ENCODE measurements at places on chromosomes 4 and X.

DNA sequence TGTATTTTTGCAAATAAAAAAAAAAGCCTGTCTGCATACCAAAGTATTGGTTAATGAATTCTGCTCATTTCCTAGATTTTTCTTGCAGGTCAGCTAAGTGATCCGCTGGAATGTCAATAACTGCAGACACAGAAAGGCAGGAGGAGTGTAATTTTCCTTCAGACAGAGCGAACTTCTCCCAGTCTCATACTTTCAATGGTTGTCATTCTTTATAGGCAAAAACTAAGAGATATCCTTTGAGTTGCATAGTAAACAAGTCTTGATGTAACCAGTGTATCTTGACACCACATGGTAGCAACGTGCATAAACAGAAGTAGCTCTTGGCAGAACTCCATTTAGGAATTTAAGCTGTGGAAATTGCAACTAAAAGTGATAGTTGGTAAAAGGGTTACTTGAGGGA lies 8.2 kb downstream of the CAPN6 start:
- DNase-seq, result no peak
- no peak overlapping the region for H3K4me3 ChIP-seq
- H3K27ac ChIP-seq, result no peak overlapping the region
- H3K36me3 ChIP-seq, result no peaks in the 10 kb centered on the region
- H3K4me1 ChIP-seq, result no peaks in the 10 kb centered on the region
- H3K27me3 ChIP-seq, result no peaks in the 10 kb centered on the region

- H3K4me1 ChIP-seq, result peaks cover 25% of the 10 kb centered on the region
- H3K27ac ChIP-seq, result no peak overlapping the region
- no peak for DNase-seq
- H3K27me3 ChIP-seq, result no peaks in the 10 kb centered on the region
- no peak overlapping the region for H3K4me3 ChIP-seq
Observed at GRCh38 chr4:54912155-54912554, 213.2 kb downstream of the KDR start.

DNA sequence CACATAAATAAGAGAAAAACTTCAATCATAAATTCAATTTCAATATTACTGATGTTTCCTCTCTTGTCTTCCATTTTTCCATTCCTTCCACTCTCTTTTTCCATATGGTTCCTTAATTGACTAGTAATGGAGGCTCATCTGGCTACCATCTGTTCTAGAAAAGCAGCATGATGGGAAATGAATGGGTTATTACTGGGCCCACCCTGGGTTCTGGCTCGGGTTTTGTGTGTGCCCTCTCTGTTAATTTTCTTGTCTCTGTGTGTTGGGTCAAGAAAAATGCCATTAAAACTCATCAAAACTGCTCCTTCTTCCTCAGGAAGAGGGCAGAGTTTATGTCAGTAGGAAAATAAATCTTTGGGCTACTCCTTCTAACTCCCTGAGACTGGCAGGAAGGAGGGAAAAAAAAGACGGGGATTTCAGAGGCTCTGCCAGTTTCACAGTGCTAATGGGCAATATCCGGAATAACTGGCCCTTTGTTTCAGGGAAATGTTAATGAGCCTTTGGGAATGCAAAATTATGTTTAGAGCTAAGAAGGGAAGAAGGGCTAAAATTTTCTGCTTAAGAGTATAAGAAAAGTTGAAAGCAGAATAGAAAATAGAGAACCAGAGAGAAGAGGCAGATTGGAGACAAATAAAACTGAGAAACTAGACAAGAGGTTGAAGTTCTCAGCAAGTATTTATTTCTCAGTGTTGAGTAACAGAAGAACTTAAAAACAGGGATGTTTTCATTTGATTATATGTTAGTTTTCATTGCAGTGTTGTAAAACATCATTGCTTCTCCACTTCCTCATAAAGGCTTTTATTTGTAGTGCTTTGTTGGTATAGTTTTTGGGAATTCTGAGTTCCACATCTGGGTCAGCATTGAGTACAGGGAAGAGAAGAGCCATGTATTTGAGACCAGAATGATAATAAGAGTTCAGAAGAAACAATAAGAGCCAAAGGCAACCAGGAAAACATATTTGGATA lies 19.7 kb downstream of the GABRB1 start:
- H3K36me3 ChIP-seq, result no peaks in the 10 kb centered on the region
- H3K27ac ChIP-seq, result no peak overlapping the region
- no peak overlapping the region for H3K4me3 ChIP-seq
- no peaks in the 10 kb centered on the region for H3K27me3 ChIP-seq
- no peak for DNase-seq
- no peaks in the 10 kb centered on the region for H3K4me1 ChIP-seq

- H3K27ac ChIP-seq, result peak overlapping the region; percentile 68
- no peaks in the 10 kb centered on the region for H3K36me3 ChIP-seq
- no peaks in the 10 kb centered on the region for H3K27me3 ChIP-seq
- DNase-seq, result no peak
- H3K4me1 ChIP-seq, result peaks cover 10% of the 10 kb centered on the region
Observed at GRCh38 chr4:56799161-56799759, 22.2 kb downstream of the SPINK2 start.

DNA sequence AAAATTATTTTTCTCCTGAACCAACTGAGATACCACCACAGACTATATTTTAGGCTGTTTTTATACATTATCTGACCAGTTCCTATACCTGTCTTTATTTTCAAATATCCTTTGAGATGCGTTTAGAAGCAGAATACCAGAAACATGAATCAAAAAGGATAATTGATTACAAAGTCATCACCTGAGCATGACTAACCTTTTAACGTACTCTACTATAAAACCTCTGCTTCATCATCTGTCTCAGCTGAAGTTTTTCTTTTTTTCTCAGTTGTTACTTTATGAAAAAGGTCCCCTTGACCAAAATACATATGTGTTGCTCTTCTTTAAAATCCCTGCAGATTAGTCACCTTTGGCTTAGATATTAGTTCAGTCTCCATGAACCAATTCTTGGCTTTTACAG lies 109.8 kb downstream of the AMMECR1 start:
- DNase-seq, result no peak
- H3K4me3 ChIP-seq, result no peak overlapping the region
- no peaks in the 10 kb centered on the region for H3K27me3 ChIP-seq
- no peaks in the 10 kb centered on the region for H3K36me3 ChIP-seq

- no peaks in the 10 kb centered on the region for H3K36me3 ChIP-seq
- H3K27ac ChIP-seq, result no peak overlapping the region
- no peak overlapping the region for H3K4me3 ChIP-seq
- DNase-seq, result no peak
Observed at GRCh38 chr4:23660865-23661264, 229.0 kb downstream of the PPARGC1A start.

- no peak overlapping the region for H3K27ac ChIP-seq
- H3K36me3 ChIP-seq, result no peaks in the 10 kb centered on the region
- peaks cover 59% of the 10 kb centered on the region for H3K4me1 ChIP-seq
- no peaks in the 10 kb centered on the region for H3K27me3 ChIP-seq
- H3K4me3 ChIP-seq, result no peak overlapping the region
Observed at GRCh38 chrX:154739952-154740465, 10.9 kb downstream of the GAB3 start.
